ENCODE measurements at places on chromosomes 1 and 21. TPM values are rescaled to one million over a fixed set of nuclear protein-coding genes. Genes with fewer than 3 reads are reported as not detected.

The HSD3B1 gene
- not detected for total RNA-seq

The LRRC39 gene
- total RNA-seq = 13.8 TPM

The CHODL gene
- 31.8 TPM for total RNA-seq

The KRTAP7-1 gene
- not detected for total RNA-seq

The PEX11B gene
- 26.4 TPM for total RNA-seq

The SDC3 gene
- 32.4 TPM for total RNA-seq

The PDZK1 gene
- total RNA-seq = 0.37 TPM

The CELA2A gene
- total RNA-seq = not detected

The ABCA4 gene
- total RNA-seq = 0.90 TPM

The FMO2 gene
- total RNA-seq = 1.7 TPM

The SLC1A7 gene
- total RNA-seq = not detected

The CRYBG2 gene
- total RNA-seq = 1.5 TPM

The ENAH gene
- total RNA-seq = 229 TPM

The HEYL gene
- total RNA-seq = 7.9 TPM

The LCE2B gene
- not detected for total RNA-seq

The SH3BGRL3 gene
- 12.3 TPM for total RNA-seq

The TMEM51 gene
- total RNA-seq = 15.9 TPM

The DNM3 gene
- total RNA-seq = 11.7 TPM

The HAO2 gene
- 0.16 TPM for total RNA-seq

The ANKRD34A gene
- 0.21 TPM for total RNA-seq

The ANKRD35 gene
- total RNA-seq = 2.2 TPM

The LRRC47 gene
- total RNA-seq = 17.8 TPM

The EXO1 gene
- 7.9 TPM for total RNA-seq

The SUSD4 gene
- 6.3 TPM for total RNA-seq

The TNNT2 gene
- total RNA-seq = 15.2 TPM

The ADAMTS1 gene
- 96.6 TPM for total RNA-seq

The MYBPH gene
- total RNA-seq = 8.9 TPM

The RNU1-1 gene
- under 0.01 TPM for total RNA-seq

The INSRR gene
- 0.11 TPM for total RNA-seq

The MAP1LC3C gene
- 1.9 TPM for total RNA-seq

The CHIT1 gene
- 0.11 TPM for total RNA-seq

The C1QB gene
- 26.3 TPM for total RNA-seq

The VANGL2 gene
- total RNA-seq = 4.1 TPM

The REG4 gene
- not detected for total RNA-seq

The CC2D1B gene
- total RNA-seq = 8.8 TPM

The CCDC24 gene
- total RNA-seq = 2.8 TPM

The IFI44 gene
- total RNA-seq = 49.8 TPM

The LCE3C gene
- not detected for total RNA-seq

The MRPL55 gene
- 22.5 TPM for total RNA-seq

The COL6A1 gene
- total RNA-seq = 678 TPM

The FAM229A gene
- total RNA-seq = 3.2 TPM

The DISP3 gene
- total RNA-seq = 0.16 TPM

Measured in urinary bladder (tissue), 4 donors.